ENCODE measurements at places on chromosomes 5 and 9. TPM values are rescaled to one million over a fixed set of nuclear protein-coding genes. Genes with fewer than 3 reads are reported as not detected.

- DNase-seq = no peak
Measured at GRCh38 chr5:127550652-127551409, 33.4 kb downstream of the PRRC1 start.

DNA sequence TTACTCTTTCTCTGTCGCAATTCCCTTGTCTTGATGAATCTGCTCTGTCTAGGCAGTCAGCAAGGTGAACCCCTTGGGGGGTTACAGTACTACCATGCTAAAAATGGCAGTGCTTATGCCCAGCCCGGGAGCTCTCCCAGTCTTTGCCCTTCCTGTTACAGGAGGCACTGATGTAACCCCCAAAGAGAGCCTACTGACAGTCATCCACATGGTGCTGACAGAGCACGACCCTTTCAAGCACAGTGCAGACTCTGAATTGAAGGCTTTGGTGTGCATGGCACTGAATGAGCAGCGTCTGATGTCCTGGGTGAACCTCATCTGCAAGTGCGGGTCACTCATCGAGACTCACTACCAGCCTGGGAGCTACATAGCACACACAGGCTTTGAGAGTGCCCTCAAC is 34.5 kb upstream of the SLC36A2 start:
- DNase-seq = no peak

DNA sequence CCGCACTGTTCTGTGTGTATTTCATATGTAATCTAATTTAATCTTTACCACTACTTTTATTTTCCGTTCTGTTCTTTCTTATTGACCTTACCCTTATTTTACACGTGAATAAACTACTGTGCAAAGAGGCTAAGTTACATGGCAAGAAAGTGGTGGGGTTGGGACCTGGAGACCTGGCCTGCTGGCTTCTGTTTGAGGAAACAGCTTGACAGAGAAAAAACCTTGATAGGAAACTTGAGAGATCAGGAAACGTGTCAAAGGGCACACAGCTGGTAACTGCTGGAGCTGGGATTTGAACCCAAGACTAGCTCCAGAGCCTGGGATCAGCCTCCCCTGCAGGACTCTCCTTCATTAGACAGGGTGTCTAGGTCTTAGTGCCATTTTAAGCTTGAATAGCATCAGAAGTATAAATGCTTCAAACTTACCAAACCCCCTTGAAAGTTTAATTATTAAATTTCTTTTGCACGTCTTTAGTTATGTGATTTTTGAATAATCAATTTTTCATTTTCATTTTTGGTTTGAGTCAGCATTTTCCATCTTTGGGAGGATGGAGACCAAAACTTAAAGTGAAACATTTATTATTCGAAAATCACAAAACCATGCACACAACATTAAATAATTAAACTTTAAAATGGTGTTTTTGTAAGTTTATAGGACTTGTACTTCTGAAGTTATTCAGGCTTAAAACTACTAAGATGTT is 129.5 kb downstream of the RGS3 start:
- DNase-seq = no peak

PTGES gene
- not detected for total RNA-seq

PCDHB5 gene
- total RNA-seq = 2.5 TPM

- DNase-seq = no peak
Measured at GRCh38 chr5:155299386-155300005, 285.9 kb downstream of the KIF4B start.

DNA sequence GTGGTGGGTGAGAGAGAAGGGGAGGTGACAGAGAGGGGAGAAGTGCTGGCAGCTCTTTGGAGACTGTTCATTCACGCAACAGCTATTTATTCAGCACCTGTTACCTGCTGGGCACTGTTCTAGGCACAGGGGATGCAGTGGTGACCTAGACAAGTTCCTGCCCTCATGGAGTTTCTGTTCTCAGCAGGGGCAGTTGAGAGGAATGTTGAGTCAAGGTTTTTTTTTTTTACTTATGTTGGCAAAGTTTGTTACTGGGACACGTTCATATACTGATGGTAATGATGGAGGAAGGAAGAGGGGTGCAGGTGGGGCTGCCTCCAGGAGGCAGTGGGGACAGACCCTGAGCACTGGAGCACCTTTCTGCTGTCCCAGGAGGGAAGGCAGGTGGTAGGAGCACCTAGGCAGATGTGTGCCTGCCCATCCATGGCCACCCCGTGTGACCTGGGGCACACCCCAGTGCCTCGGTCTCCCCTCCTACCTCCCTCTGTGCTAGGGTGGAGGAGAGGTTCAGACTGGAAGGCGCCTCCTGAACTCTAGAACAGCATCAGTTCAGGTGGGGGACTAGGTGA is 49.4 kb upstream of the SLC25A51 start:
- no peak for DNase-seq

DNA sequence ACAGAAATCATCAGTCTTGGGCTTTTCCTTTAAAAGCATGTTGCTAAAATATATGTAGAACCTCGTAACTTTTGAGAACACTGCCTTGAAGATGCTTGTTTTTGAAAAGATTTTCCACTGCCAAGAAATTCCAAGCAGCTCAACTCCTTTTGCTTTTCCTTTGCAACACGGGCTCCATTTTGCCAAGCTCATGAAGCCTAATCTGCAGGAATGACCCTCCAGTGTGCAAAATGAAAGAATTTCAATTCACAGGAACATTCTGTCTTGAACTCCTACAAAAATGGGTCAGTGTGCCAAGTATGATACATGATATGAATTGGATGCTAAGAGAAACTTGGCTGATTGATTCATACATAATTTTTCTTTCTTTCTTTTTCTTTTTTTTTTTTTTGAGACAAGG is 35.4 kb upstream of the ERCC6L2 start:
- no peak for DNase-seq

DNA sequence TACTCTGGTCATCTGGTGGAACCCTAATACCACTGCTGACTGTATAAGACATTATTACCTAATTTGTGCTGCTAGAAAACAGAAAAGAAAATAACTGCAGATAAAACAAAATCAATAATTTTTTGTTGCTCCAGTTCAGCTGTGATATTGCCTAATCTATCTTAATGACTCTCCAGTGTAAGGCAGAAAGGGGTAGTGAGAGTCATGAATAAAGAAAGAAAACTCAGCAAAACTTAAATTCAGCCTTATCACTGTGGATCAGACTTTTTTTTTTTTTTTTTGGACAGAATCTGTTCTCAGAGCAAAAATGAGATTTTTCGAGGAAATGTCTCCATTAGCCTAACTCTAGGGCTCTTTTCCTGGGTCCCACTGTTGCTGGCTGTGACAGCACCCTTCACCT is 1.1 kb upstream of the DOCK2 start:
- DNase-seq = no peak

ECSCR gene
- 345 TPM for total RNA-seq

TNFSF15 gene
- total RNA-seq = 48.1 TPM

DNA sequence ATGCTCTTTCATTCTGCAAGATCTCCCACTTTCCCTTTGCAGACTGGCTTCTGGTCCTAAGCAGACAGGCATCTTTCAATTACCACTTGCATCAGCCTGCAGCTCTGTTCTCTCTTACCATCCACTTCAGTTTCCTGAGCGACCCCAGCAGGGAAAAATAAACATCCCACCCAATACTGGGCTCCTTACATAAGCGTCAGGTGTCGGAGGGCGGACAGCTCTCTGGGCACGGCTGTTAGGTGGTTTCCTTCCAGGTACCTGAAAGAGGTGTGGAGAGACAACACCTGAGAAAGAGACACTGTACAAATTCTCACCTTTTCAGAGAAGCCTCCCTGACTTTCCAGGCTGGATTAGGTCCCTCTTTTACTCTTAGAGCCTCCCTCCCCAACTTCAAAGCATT is 145.1 kb upstream of the PANK3 start:
- no peak for DNase-seq

DNA sequence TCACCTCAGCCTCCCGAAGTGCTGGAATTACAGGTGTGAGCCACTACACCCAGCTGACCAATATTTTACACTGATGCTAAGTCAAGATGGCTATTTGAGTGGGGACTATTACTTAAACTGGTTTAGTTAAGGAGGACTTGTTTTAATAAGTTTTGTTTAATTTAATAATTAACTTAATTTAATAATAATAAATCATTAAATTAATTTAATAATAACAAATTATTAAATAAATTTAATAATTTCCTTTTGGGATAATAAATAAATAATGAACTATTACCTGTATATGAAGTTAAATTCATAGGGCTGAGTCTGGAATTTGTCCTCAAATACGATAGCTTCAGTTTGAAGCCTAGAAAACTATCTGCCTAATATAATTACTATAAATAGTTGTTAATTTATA is 665.1 kb upstream of the COX7C start:
- DNase-seq = no peak

DNA sequence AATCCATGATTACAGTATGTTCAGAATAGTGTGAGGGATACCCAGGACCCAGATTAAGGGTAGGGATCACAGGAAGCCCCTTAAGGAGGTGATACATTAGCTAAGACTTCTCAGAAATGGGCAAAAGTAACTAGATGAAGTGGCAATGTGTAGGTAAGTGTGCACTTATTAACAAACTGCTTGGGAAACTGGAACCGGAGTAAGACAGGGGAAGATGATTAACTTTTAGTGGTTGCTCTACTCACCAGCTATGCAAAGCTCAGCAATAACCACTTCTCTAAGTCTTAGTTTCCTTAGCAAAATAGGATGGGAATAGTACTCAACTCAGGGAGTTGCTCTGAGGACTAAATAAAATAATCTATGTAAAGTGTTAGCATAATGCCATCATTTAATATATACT is 182.2 kb downstream of the MCTP1 start:
- no peak for DNase-seq

GRCh38 chr5:60488466-60489130 is 211.4 kb downstream of the DEPDC1B start:
- DNase-seq = no peak

PTPRD gene
- 1.3 TPM for total RNA-seq

GRCh38 chr9:73118898-73119554 is 32.6 kb upstream of the ANXA1 start:
- DNase-seq = no peak

ADAMTSL1 gene
- total RNA-seq = 17.2 TPM

DNA sequence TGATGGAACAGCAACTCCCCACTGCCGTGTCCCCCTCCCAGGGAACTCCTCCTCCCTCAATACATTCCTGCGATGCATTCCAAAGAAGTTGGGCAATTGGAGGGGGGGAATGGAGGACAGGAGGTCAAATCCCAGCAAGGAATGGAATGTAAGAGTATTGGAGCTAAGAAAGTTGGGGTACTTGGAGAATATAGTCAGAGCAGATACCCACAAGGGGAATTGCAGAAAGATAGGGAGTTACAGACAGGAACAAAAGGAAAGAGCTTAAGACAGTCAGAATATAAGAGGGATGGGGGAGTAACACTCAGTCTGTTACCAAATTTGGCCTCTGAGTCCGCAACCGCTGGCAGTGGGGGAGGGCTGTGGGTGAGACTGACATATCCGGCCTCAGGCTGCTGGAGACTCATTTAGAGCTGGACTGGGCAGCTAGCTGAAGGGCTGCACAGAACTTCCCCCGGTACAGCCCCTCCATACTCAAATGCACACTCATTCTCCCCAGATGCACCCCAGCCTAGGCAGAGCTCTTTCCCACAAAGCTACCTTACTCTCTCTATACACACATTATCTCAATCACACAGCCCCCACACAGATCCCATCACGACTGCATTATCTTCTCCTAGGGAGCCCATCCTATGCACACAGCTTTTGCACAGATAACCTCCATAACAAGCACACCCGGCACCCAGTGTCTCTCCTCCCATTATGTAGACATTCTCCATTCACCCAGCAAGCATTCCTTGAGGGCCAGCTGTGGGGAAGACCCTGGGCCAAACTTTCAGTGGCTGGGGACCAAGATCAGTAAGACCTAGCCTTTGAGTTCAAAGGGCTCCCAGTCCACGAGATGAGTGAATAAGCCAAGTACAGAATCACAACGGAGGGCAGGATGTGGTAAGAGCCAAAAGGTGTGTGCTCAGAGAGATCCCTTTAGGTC is 3.7 kb downstream of the TLN1 start:
- no peak for DNase-seq

- DNase-seq = no peak
Measured at GRCh38 chr5:137822984-137823383, 44.7 kb upstream of the MYOT start.

GRCh38 chr5:72182686-72183085 is 75.4 kb downstream of the MAP1B start:
- DNase-seq = no peak

CARTPT gene
- not detected for total RNA-seq

GARIN3 gene
- total RNA-seq = not detected

DNA sequence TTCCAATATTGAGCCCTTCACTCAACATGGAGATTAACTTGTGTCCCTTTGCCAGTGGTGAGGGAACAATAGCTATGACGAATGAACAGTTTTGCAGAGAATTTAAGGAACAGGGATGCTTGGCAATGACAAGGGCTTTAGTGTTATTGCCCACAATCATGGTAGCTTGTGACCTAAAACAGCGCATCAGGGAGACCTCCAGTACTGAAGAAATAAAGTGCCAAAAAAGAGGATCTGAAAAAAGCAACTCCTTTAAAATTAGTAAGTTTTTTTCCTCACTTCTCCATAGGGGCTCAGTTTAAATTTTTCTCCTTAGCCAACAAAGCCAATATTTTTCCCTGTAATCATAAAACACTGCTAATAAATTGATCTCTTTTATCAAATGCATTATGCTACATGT is 41.8 kb upstream of the PAM start:
- DNase-seq = no peak

SPATA31E1 gene
- not detected for total RNA-seq

SAXO1 gene
- total RNA-seq = not detected

DNA sequence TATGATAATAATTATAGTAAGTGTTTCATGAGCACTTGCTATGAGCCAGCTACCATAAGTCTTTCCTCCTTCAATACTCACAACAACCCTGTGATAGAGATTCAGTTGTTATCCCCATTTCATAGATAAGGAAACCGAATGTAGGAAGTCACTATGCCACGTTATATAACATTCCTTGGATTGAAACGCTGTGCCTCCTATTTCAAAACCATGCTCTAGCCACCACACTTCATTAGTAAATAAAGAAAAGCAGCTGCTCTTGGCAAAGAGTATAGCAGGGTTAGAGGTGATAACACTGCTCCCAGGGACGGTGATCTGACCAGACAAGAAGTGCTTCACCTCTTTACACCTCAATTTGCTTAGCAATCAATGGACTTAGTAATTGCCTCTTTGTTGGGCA is 5.5 kb downstream of the ADAMTS12 start:
- DNase-seq = no peak

OTULINL gene
- total RNA-seq = 0.34 TPM

DNA sequence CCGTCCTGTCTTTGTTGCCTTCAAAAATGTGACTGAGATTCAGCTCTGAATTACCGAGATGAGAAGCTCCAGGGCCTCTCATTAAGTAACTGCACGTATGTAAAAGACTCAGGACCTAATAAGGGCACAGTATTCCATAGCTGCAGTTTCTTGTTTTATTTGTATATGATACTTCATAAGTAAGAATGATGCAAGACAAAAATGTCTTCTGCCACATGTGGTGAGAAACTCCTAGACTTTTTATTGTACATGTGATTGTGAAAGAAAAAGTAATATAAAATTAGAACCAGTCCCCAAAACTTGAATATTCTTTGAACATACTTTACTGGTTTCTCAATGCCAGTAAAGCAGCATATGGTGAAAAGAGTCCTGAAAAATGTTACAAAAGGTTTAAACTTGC is 110.1 kb upstream of the OTULINL start:
- DNase-seq = no peak
